Aorta (tissue), 5 donors: ENCODE measurements at places on chromosomes 16 and 17. TPM values are rescaled to one million over a fixed set of nuclear protein-coding genes. Genes with fewer than 3 reads are reported as not detected.

- H3K4me3 ChIP-seq = no peak overlapping the region
- no peak for DNase-seq
- no peaks in the 10 kb centered on the region for H3K36me3 ChIP-seq
- no peaks in the 10 kb centered on the region for H3K4me1 ChIP-seq
Measured at GRCh38 chr17:14840616-14841231, 424.4 kb downstream of the PMP22 start.

DNA sequence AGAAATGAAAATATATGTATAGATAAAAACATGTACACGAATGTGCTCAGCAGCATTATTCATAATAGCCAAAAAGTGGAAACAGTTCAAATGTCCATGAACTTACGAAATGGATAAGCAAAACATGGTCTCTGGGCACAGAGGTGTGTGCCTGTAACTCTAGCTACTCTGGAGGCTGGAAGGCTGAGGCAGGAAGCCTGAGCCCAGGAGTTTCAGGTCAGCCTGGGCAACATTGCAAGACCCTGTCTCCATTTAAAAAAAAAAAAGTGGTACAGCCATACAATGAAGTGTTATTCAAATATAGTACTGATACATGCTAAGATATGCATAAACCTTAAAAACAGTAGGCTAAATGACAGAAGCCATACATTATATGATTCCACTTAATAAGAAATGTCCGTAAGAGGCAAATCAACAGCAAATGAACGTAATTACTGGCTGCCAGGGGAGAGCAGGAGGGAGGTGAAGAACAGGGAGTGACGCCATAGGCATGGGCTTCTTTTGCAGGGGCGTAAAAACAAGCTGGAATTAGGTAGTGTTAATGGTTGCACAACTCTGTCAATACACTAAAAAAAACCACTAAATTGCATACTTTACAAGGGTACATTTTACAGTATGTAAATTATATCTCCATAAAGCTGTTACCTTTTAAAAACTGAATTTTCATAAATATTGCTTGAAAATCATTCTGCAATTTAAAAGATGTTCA lies 87.2 kb upstream of the PLEKHM1 start:
- no peaks in the 10 kb centered on the region for H3K36me3 ChIP-seq
- H3K4me3 ChIP-seq = no peak overlapping the region
- no peak for DNase-seq
- no peaks in the 10 kb centered on the region for H3K27me3 ChIP-seq

DNA sequence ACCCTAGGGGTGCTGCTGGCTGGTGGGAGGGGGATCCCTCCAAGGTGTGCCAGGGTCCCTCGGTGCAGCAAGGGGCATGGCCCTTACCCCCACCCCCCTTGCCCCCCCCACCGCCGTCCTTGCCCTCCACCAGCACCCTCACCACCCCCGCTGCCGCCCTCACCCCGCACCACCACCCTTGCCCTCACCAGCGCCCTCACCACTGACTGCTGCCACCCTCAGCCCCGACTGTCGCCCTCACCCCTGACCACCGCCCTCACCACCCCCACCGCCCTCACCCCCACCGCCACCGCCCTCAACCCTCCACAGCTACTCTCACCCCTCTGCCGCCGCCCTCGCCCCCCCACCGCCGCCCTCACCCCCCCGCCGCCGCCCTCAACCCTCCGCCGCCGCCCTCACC lies 23.1 kb upstream of the ACSF3 start:
- no peak overlapping the region for H3K27ac ChIP-seq
- no peaks in the 10 kb centered on the region for H3K4me1 ChIP-seq
- H3K4me3 ChIP-seq = no peak overlapping the region
- no peaks in the 10 kb centered on the region for H3K36me3 ChIP-seq
- H3K27me3 ChIP-seq = no peaks in the 10 kb centered on the region

DNA sequence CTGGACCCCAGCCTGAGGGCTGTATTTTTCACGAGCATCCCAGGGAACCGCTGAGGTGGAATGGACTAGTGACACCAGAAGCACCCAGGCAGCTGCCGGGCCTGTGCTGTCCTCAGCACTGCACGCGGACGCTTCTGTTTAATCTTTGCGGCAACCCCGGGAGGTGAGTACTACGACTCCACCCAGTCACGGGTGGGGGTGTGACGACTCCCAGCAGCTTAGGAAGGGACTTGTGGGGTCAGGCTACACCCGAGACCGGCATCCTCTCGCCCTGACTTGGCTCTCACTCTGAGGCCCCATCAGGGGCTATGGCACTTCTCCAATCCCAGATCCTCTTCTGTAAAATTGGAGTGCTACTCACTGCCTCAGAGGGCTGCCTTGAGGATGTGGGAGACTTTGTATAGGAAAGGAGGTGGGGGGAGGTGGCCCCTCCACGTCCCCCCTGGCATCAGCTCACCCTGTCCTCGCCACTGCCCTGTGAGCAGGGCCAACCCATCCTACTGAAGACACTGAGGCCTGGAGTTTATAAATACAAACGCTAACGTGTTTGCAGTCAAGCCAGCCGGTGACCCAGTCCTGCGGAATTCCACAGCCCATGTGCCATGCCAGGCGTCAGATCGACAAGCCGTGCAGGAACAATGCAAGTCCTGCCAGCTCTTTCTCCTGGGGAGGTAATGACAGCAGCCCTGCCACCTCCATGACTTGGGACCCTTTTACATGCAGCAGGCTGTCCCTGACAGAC lies 44.4 kb downstream of the PPL start:
- H3K36me3 ChIP-seq = no peaks in the 10 kb centered on the region
- no peak for DNase-seq
- no peak overlapping the region for H3K27ac ChIP-seq

GRCh38 chr16:49951574-49952195 lies 73.3 kb upstream of the CNEP1R1 start:
- no peak overlapping the region for H3K27ac ChIP-seq
- no peaks in the 10 kb centered on the region for H3K36me3 ChIP-seq
- no peaks in the 10 kb centered on the region for H3K27me3 ChIP-seq
- H3K4me3 ChIP-seq = no peak overlapping the region
- no peak for DNase-seq

DNA sequence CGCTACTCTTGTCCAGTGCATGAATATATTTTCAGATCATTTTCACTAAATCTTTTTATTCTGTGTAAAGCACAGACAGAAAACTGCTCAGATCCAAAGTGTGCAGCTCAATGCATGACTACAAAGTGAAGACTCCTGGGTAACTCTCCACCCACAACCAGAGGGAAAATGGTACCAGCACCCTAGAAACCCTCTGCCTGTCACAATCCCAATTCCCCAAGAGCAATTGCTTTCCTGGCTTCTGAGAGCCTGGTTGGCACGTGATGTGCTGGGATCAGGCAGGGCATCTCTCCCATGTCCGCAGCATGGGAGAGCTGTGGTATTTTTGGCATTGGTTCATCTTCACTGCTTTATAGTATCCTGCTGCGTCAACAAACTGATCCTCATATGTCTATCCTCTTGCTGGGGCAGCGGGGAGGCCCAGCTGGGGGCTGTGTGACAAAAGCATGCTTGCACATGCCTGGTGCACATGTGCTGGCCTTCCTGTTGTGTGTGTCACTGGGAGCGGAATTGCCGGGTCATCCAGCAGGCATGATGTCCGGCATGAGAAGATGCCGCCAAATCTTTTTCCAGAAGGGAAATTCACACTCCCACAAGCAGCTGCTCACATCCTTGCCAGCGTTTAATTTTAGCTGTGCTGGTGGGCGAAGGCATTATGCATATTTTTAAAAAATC lies 278.9 kb upstream of the FOXF1 start:
- no peak overlapping the region for H3K4me3 ChIP-seq
- no peaks in the 10 kb centered on the region for H3K4me1 ChIP-seq
- peak; percentile 28 for DNase-seq
- no peak overlapping the region for H3K27ac ChIP-seq
- no peaks in the 10 kb centered on the region for H3K36me3 ChIP-seq
- no peaks in the 10 kb centered on the region for H3K27me3 ChIP-seq

DNA sequence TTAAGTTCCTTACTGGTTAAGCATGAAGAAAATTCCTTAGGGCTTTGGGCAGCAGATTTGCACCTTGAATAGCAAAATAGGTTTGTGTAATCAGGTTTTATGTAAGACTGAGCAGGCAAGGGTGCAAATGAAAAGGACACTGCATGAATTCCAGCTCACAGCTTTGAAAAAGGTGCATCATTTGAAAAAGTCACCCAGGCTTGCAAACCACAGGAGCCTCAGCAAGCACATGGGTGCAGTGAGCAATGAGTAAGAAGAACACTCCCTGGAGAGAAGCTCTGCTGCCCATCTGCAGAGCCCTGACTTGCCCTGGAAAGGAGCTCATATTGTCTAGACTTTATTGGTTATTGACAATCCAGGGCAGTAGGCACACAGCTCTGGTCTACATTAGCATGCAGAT lies 165.6 kb upstream of the KCNJ16 start:
- H3K4me1 ChIP-seq = peaks cover 3% of the 10 kb centered on the region
- H3K27me3 ChIP-seq = no peaks in the 10 kb centered on the region
- no peak overlapping the region for H3K4me3 ChIP-seq
- H3K36me3 ChIP-seq = no peaks in the 10 kb centered on the region
- no peak for DNase-seq

- no peaks in the 10 kb centered on the region for H3K4me1 ChIP-seq
- no peaks in the 10 kb centered on the region for H3K27me3 ChIP-seq
- H3K36me3 ChIP-seq = peaks cover 7% of the 10 kb centered on the region
- no peak for DNase-seq
Measured at GRCh38 chr17:68439656-68440290, 17.5 kb downstream of the WIPI1 start.

- H3K4me3 ChIP-seq = no peak overlapping the region
- no peaks in the 10 kb centered on the region for H3K4me1 ChIP-seq
- H3K27me3 ChIP-seq = no peaks in the 10 kb centered on the region
- no peak overlapping the region for H3K27ac ChIP-seq
Measured at GRCh38 chr17:41860254-41860931, 4.8 kb downstream of the KLHL11 start.

GRCh38 chr17:77471984-77472461 lies 331.3 kb downstream of the SEC14L1 start:
- H3K27me3 ChIP-seq = no peaks in the 10 kb centered on the region
- DNase-seq = no peak
- H3K27ac ChIP-seq = no peak overlapping the region
- H3K36me3 ChIP-seq = no peaks in the 10 kb centered on the region
- no peak overlapping the region for H3K4me3 ChIP-seq

DNA sequence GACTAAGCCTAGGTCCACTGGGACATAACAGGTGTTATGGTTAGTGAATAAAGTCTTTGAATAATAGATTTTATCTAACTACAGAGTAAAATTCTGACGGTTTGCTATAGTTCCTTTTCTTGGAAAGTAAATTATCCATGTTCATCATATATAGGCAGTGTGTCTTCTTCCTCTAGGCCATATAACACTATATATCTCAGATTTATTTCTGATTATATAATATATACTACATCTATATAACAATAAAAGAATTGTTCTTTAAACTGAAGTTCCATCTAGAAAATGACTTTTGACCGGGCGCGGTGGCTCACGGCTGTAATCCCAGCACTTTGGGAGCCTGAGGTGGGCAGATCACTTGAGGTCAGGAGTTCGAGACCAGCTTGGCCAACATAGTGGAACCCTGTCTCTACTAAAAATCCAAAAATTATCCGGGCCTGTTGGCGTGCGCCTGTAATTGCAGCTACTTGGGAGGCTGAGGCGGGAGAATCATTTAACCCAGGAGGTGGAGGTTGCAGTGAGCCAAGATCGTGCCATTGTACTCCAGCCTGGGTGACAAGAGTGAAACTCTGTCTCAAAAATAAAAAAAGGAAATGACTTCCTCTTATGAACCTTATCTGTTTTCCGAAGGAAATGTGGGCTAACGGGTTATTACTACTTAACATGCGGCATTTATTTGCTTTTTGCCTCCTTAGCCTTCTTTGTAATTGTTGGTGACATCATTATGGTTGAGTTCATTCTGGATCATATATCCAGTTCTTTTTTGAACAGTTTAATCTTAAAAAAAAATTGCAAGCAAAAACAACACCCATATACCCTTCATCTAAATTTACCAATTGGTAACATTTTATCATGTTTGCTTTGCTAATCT lies 29.2 kb downstream of the NOL11 start:
- no peak overlapping the region for H3K27ac ChIP-seq
- DNase-seq = no peak
- H3K4me1 ChIP-seq = no peaks in the 10 kb centered on the region

GRCh38 chr17:79811868-79812352 lies 15.0 kb upstream of the CBX8 start:
- no peaks in the 10 kb centered on the region for H3K36me3 ChIP-seq
- H3K4me3 ChIP-seq = no peak overlapping the region
- no peaks in the 10 kb centered on the region for H3K4me1 ChIP-seq
- H3K27ac ChIP-seq = no peak overlapping the region
- no peaks in the 10 kb centered on the region for H3K27me3 ChIP-seq

DNA sequence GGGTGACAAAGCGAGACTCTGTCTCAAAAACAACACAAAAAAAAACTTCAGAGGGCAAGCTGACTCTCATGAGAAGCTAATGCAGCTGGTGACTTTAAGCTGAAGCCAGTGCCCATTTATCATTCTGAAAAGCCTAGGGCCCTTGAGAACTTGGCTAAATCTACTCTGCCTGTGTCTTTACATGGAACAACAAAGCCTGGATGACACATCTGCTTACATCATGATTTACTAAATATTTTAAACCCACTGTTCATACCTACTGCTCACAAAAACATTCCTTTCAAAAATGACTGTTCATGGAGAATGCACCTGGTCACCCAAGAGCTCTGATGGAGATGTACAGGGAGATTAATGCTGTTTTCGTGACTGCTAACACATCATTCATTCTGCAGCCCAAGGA lies 6.1 kb upstream of the ALOX12 start:
- no peak overlapping the region for H3K27ac ChIP-seq
- no peaks in the 10 kb centered on the region for H3K4me1 ChIP-seq
- no peaks in the 10 kb centered on the region for H3K36me3 ChIP-seq

DNA sequence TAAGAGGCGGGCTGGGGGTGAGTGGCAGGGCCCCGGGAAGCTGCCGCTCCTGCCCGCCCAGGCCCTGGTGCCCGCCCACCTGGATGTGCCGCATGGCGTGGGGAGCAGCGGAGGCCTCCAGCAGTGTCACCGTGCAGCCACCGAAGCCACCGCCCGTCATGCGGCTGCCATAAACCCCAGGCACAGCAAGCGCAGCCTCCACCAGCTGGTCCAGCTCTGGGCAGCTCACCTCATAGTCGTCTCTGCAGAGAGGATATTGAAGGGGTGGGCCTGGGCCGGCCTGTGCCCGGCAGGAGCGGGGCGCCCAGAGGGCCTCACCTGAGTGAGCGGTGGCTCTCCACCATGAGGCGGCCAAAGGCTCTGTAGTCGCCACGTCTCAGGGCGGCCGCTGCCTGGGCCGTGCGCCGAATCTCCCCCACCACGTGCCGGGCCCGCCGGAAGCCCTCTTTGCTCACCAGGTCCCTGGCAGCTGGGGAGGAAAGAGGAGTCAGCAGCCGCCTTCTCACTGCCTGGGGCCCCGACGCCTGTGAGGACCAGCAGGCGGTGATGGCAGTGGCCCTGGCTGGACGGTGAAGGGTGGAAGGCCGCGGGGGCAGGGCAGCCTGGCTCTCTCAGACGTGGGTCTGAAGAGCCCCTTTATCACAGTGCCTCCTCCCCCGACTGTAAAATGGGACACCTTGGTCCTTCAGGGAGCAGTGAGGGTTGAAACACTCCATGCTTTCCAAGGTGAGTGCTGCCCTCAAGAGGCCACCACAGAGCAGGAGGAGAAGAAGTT lies 6.7 kb downstream of the GALK1 start:
- H3K36me3 ChIP-seq = no peaks in the 10 kb centered on the region
- H3K27me3 ChIP-seq = no peaks in the 10 kb centered on the region
- H3K4me1 ChIP-seq = no peaks in the 10 kb centered on the region
- no peak overlapping the region for H3K4me3 ChIP-seq

Gene SYCE1L
- total RNA-seq = 1.8 TPM

Gene FAM20A
- 16.4 TPM for total RNA-seq

Gene BIRC5
- 2.8 TPM for total RNA-seq

Gene MPP2
- 14.2 TPM for total RNA-seq
